ENCODE measurements at places on chromosomes 3 and 15. TPM values are rescaled to one million over a fixed set of nuclear protein-coding genes. Genes with fewer than 3 reads are reported as not detected.

Gene CTDSPL
- total RNA-seq: 35.7 TPM

Gene RTP1
- total RNA-seq: not detected

Gene CLDN11
- total RNA-seq: 3.8 TPM

Gene ADAMTS7
- total RNA-seq: 0.39 TPM

Gene IGSF10
- 0.02 TPM for total RNA-seq

Gene PIGZ
- total RNA-seq: 4.3 TPM

Gene IQCF5
- total RNA-seq: not detected

Gene SAMD7
- total RNA-seq: not detected

Gene ABHD17C
- 10.0 TPM for total RNA-seq

Gene EXD1
- total RNA-seq: not detected

Gene TMCO5A
- total RNA-seq: not detected

Gene NRG4
- total RNA-seq: not detected
